ENCODE measurements at places on chromosomes 6 and 20.

DNA sequence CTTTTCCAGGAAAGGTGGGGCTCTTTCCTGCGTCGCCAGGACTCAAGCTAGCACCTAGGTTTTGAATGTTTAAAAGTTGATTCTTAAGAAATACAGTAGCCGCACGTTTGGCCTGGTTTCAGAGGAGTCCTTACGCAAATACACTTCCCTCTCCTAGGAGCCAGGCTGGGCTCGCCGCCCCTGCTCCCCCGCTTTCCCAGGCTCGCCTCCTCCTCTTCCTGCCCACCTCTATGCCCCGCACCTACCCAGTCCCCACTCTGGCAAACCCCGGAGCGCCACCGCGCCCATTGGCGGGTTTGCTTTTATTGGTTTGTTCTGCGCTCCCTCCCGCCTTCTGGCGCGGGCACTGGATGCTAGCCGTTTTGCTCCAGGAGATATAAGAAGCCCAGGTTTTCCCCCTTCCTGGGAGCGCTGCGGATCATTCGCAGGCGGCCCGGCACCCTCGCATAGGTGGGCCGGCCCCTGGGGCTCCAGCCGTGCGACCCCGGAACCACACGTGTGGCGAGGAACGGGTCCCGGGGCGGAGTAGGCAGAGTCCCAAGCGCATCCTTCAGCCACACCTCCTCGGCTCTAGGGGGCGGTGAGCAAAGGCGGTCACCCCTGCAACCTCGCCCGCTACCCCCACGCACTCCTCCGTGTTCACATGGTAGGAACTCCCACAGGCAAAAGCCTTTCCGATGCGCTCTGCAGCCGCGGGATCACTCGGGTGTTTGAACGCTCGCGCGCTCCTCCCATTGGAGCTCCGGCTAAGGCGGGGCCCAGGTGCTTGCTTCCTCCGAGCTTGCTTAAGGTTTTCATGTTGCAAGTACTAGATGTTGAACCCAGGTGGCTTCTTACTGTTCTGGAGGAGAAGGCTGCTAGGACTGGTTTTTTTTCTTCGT is 119.0 kb downstream of the RTN4IP1 start:
- DNase-seq = no peak

- DNase-seq = no peak
Observed at GRCh38 chr6:45917439-45917838, 98.2 kb downstream of the CLIC5 start.

GRCh38 chr6:11008821-11009220 is 35.3 kb downstream of the ELOVL2 start:
- DNase-seq = no peak

- DNase-seq = no peak
Observed at GRCh38 chr6:42697268-42697655, 25.1 kb downstream of the PRPH2 start.

- no peak for DNase-seq
Observed at GRCh38 chr6:31734247-31734820, 2.0 kb downstream of the CLIC1 start.

- DNase-seq = no peak
Observed at GRCh38 chr6:105794239-105794638, 291.9 kb upstream of the PRDM1 start.

- no peak for DNase-seq
Observed at GRCh38 chr6:69622230-69622629, 174.6 kb downstream of the LMBRD1 start.

GRCh38 chr6:39280247-39280731 is 33.9 kb downstream of the KCNK17 start:
- no peak for DNase-seq

GRCh38 chr6:7267466-7268091 is 45.4 kb downstream of the SSR1 start:
- no peak for DNase-seq

DNA sequence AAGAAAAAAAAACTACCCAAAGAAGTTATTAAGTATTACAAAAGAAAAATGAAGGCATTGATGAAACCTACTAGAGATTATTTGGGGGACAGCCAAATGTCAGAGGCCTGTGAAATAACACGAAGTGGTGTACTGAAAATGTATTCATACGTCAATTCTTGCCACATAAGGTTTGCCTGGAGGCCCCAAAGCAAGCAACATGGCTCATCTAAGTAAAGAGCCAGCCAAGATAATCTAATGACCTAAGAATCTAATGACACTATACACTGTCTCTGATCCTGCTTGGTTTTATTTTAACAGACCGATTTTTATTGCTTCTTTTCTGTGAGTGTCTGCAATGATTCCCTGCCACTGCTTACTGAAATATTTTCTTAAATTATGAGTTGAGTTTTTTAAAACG is 34.7 kb downstream of the FILIP1 start:
- no peak for DNase-seq

DNA sequence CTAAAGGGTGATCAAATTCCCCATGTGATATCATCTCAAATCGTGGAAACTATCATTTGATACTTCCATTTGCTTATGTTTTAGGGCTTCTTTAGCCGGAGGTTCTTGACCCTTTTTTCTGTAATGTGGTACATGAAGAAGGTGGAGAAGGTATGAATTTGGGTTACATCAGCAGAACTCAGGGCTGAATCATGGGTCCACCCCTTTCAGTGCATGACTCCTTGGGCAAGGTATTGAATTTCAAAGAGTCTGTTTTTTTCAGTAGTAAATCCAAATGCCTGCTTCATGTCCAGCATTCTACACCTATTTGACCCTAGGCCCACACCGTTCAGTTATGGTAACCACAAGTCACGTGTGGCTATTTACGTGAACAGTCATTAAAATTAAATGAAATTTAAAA is 30.6 kb upstream of the QKI start:
- no peak for DNase-seq

DNA sequence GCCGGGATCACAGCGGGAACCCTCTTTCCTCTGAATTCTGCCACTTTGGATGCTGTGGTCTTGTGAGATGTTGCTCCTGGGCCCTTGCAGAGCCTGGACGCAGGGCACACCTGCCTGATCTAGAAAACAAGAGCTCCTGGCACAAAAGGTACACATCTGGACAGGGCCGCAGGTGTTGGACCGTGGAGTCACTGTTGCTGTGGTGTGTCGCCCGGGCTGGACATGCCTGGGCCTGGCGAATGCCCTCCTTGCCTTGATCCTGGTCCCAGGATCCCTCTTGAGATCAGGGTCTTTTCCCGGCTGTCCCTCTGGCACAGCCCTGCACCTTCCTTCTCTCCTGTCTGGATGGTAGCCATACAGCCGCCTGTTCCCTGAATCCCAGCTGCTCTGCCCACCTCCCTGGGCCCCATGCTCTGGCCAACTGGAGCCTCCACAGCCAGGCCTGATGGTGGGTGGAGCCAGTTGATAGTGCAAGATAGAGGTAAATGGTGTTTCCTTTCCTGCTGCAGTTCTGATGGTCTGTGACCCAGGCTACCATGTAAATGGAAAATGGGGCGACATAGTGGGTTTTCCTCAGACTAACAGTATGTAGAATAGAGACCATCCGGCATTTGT is 5.0 kb downstream of the FOXP4 start:
- DNase-seq = no peak

- no peak for DNase-seq
Observed at GRCh38 chr6:56683882-56684281, 41.2 kb upstream of the DST start.

- DNase-seq = no peak
Observed at GRCh38 chr6:146914489-146915483, 289.4 kb upstream of the STXBP5 start.

DNA sequence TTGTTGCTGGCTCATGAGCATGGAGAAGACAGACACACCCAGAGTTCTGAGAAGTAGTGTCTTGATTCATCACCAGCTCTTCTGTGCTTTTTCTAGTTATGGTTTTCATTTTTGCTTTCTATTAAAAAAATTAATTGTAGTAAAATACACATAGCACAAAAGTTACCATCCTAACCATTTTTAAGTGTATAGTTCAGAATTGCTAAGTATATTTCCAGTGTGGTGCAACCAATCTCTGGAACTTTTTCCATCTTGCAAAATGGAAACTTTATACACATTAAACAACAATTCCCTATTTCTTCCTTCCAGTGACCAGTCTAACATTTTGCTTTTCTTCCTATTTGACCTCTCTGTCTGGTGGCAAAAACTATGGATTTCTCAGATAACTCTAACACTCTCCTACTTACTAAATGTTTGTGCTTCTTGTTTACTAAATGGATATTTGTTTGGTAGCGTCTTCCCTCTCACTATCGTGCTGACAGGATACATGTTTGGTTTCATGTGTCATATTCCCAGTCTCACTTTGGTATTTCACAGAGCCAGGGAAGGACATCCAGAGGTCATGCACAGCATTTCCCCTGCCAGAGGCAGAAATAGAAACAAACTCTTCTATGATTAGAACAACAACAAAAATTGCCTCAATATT is 40.6 kb downstream of the TXLNB start:
- no peak for DNase-seq

DNA sequence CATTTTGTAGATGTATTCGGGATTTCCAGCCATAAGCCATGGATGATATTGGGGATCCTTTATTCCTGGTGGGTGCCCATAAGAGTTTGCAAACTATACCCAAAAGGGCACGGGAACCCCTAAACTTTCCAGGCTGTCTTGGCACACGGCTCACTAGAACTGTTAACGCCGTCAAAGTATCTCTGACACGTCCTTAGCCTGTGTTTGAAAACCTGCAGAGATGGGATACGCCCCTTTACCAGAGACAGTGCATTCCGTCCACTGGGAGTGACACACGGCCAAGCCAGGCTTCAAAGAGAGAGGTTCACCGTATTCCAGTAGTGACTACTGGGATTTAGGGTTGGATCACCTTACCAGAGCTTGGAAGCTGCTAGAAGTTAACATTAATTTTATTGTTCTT is 95.0 kb downstream of the THBS2 start:
- no peak for DNase-seq

GRCh38 chr6:143598466-143599080 is 79.2 kb upstream of the PHACTR2 start:
- no peak for DNase-seq

GRCh38 chr6:16413399-16413798 is 175.0 kb downstream of the GMPR start:
- no peak for DNase-seq
